Dermis microvascular lymphatic vessel endothelial cell (primary cell): ENCODE measurements at places on chromosomes 5 and 9. TPM values are rescaled to one million over a fixed set of nuclear protein-coding genes. Genes with fewer than 3 reads are reported as not detected.

Gene ECM2
- not detected in 2 replicates for total RNA-seq

Gene KLHL3
- total RNA-seq = 19.3 and 50.4 TPM in 2 replicates

Gene TLR4
- 165 and 172 TPM in 2 replicates for total RNA-seq

Gene HK3
- total RNA-seq = not detected in 2 replicates

Gene PPP3R2
- total RNA-seq = not detected in 2 replicates

Gene ARAP3
- 25.5 and 42.5 TPM in 2 replicates for total RNA-seq

Gene CYLC2
- not detected in 2 replicates for total RNA-seq

Gene TTF1
- 7.4 and 7.7 TPM in 2 replicates for total RNA-seq

Gene PKD2L2
- total RNA-seq = not detected in 2 replicates

Gene GTF2H2
- total RNA-seq = 7.8 and 9.1 TPM in 2 replicates

Gene CTSV
- total RNA-seq = 0.25 and 0.77 TPM in 2 replicates

Gene LPCAT1
- total RNA-seq = 18.7 and 26.3 TPM in 2 replicates

Gene FBXL7
- total RNA-seq = 8.6 and 28.2 TPM in 2 replicates

Gene NIM1K
- 0.13 TPM in 1 of 2 replicates, not detected in the other for total RNA-seq

Gene CARD9
- total RNA-seq = 0.13 and 0.26 TPM in 2 replicates
